ENCODE measurements at places on chromosomes 6 and 20. TPM values are rescaled to one million over a fixed set of nuclear protein-coding genes. Genes with fewer than 3 reads are reported as not detected.

DNA sequence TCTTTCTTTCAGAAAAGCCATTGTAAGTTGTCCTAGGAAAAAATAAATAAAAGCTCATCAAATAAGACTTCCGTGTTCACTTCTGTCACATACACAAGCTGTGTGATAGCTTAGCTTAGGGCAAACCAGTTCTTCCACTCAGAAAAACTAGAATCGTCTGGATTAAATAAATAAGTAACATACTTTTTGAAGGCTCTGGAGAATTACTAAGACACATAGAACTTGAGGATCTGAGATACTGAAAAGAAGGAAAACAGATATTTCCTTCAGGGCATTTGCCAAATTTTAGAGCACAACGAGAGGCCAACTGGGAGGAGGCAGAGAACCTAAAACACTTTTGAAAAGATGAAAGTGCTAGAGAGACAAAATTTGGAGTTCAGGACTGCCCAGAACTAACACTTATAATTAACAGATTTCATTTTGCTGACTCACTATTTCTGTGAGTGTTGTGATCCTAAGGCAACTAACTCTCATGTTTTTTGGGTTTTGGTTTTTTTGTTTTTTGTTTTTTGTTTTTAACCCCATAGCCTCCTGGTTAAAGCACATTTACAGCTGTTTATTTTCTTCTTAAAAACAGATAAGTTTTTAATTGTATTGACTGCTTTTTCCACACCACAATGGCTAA is 38.7 kb upstream of the THEMIS start:
- no peaks in the 10 kb centered on the region for H3K36me3 ChIP-seq
- H3K4me3 ChIP-seq: no peak overlapping the region
- no peaks in the 10 kb centered on the region for H3K4me1 ChIP-seq
- no peaks in the 10 kb centered on the region for H3K27me3 ChIP-seq

DNA sequence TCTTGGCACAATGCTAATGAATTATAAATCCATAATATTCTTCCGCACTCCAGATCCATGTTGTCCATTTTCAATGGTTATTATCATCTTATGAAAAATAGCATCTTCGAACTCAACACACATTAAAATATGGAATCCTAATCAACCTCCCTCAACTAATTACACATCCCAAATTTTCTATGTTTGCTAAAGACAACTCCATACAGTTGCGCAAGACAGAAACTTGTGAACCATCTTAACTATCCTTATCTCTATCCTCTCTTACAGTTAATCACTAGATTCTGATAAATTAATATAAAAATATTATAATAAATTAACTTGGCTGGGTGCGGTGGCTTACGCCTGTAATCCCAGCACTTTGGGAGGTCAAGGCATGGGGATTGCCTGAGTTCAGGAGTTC is 38.3 kb upstream of the TFAP2B start:
- no peak overlapping the region for H3K27ac ChIP-seq
- no peaks in the 10 kb centered on the region for H3K4me1 ChIP-seq
- no peak for DNase-seq
- no peaks in the 10 kb centered on the region for H3K27me3 ChIP-seq
- no peaks in the 10 kb centered on the region for H3K36me3 ChIP-seq
- no peak overlapping the region for H3K4me3 ChIP-seq

GRCh38 chr6:158057213-158057987 is 75.7 kb downstream of the SYNJ2 start:
- no peak overlapping the region for H3K27ac ChIP-seq
- no peak for DNase-seq
- H3K4me3 ChIP-seq: no peak overlapping the region
- H3K27me3 ChIP-seq: no peaks in the 10 kb centered on the region
- no peaks in the 10 kb centered on the region for H3K36me3 ChIP-seq

- H3K36me3 ChIP-seq: no peaks in the 10 kb centered on the region
- no peaks in the 10 kb centered on the region for H3K27me3 ChIP-seq
- no peak overlapping the region for H3K27ac ChIP-seq
- H3K4me3 ChIP-seq: no peak overlapping the region
These were observed 135.2 kb downstream of the DLL1 start for GRCh38 chr6:170155464-170156196.

GRCh38 chr6:116253188-116253504 is 729 bp downstream of the TSPYL4 start:
- peak overlapping the region; percentile 82 for H3K27ac ChIP-seq
- no peaks in the 10 kb centered on the region for H3K36me3 ChIP-seq
- DNase-seq: no peak
- peak overlapping the region; percentile 72 for H3K4me3 ChIP-seq

SLC13A3 gene
- not detected for total RNA-seq

FYN gene
- 81.2 TPM for total RNA-seq

CTNNBL1 gene
- 28.1 TPM for total RNA-seq

GRCh38 chr20:5511505-5511904 is 194.8 kb upstream of the PROKR2 start:
- H3K4me3 ChIP-seq: no peak overlapping the region
- no peaks in the 10 kb centered on the region for H3K36me3 ChIP-seq
- H3K4me1 ChIP-seq: no peaks in the 10 kb centered on the region
- H3K27ac ChIP-seq: no peak overlapping the region

DNA sequence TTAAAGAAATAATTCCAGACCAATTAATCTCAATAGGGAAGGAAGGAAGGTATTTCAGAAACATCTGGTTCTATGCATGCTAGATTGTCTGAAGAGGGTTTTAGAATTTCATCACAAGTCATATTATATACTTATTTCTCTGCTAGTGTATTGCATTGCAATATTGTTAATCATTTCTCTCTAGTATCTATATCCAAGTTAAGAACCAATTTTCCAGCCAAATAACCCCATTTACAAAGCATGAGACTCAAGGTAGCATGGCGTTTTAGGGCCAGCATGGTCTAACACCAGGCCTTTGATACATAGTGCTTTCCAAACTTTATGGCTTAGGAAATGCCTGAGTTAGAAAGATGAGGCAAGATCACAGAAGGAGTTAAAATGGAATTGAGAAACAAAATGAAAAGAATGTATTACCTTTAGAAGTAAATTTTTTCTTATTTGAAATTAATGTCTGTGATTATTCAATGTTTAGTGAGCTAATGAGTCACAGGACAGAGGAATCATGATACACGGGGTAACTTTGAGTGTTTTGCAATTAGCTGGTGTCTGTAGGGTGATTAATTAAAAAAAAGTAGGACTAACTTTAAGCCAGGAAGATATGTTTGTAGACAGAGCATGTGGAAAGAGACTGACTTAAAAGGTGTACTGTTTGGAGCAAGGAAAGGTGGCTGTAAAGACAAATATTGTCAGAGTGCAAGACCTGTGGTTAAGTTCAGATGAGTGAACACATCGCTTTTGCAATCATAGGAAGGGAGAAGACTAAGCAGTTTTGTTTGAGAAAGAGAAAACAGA is 1006.2 kb upstream of the CITED2 start:
- H3K27me3 ChIP-seq: no peaks in the 10 kb centered on the region
- no peaks in the 10 kb centered on the region for H3K4me1 ChIP-seq
- no peaks in the 10 kb centered on the region for H3K36me3 ChIP-seq
- no peak for DNase-seq
- no peak overlapping the region for H3K27ac ChIP-seq
- H3K4me3 ChIP-seq: no peak overlapping the region

C6orf141 gene
- total RNA-seq: not detected

PBOV1 gene
- not detected for total RNA-seq

GRCh38 chr6:20162515-20162914 is 49.8 kb downstream of the MBOAT1 start:
- DNase-seq: no peak
- peaks cover 6% of the 10 kb centered on the region for H3K36me3 ChIP-seq
- no peak overlapping the region for H3K27ac ChIP-seq
- no peaks in the 10 kb centered on the region for H3K27me3 ChIP-seq

DNA sequence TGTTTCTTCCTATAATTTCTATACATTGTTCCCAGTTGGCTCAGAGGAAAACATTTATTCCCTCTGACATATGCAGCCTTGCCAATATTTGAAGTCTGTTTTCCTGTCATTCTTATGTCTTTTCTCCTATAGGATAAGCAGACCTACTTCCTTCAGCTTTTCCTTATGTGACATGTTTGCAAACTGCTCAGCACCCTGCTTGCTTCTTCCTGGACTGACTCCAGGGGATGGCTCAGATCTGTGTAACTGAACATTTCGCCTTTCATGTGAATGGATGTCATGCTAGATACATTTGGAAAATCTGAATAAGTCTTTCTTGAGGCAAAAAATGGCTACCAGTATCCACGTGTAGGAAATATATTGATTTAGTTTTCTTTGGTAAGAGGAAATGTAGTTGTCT is 113.2 kb downstream of the CARMIL1 start:
- H3K4me3 ChIP-seq: no peak overlapping the region
- no peak overlapping the region for H3K27ac ChIP-seq
- H3K27me3 ChIP-seq: no peaks in the 10 kb centered on the region
- no peaks in the 10 kb centered on the region for H3K4me1 ChIP-seq

DNA sequence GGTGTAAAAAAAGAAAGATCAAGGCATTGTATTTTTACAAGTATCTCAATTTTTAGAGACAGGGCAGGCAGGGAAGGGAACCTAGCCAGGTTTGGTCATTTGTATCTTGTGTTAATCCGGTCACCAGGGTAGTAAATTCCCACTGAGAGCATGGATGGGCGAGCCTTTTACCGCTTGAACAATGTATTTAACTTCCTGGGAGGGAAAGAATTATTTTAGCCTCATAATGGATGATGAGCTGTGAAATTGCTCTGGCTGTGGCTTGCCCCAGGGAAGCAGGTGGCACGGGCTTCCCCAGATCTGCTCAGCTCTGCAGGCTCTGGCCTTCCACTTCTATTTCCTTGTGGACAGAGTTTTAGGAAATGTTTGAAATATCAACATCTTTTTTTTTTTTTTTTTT is 72.9 kb downstream of the TOX2 start:
- no peak overlapping the region for H3K27ac ChIP-seq
- H3K4me3 ChIP-seq: no peak overlapping the region
- H3K36me3 ChIP-seq: no peaks in the 10 kb centered on the region
- H3K4me1 ChIP-seq: no peaks in the 10 kb centered on the region

ID4 gene
- 7.6 TPM for total RNA-seq

SMPDL3A gene
- total RNA-seq: 641 TPM

DNA sequence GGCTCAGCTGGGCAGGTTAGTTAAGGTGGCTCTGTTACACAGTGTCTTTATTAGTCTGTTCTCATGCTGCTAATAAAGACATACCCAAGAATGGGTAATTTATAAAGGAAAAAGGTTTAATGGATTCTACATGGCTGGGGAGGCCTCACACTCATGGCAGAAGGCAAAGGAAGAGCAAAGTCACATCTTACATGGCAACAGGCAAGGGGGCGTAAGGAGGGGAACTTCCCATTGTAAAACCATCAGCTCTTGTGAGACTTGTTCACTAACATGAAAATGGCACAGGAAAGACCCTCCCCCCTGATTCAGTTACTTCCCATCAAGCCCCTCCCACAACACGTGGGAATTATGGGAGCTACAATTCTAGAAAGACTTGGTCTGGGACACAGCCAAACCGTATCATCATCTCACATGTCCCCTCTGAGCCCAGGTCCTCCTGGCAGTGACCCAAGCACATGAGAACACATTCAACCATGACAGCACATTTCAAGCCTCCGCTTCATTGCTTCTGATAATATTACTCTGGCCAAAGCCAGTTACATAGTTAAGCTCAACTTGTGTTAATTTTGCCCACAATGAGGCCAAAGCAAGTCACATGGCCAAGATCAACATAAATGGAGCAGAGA is 383.9 kb downstream of the PLCB1 start:
- DNase-seq: no peak
- H3K4me1 ChIP-seq: no peaks in the 10 kb centered on the region
- H3K27me3 ChIP-seq: no peaks in the 10 kb centered on the region
- H3K36me3 ChIP-seq: no peaks in the 10 kb centered on the region

GRCh38 chr20:60732322-60732721 is 519.7 kb upstream of the CDH4 start:
- no peaks in the 10 kb centered on the region for H3K27me3 ChIP-seq
- no peaks in the 10 kb centered on the region for H3K36me3 ChIP-seq
- H3K4me3 ChIP-seq: no peak overlapping the region
- no peak for DNase-seq
- no peak overlapping the region for H3K27ac ChIP-seq

GRCh38 chr6:18102783-18103509 is 19.5 kb downstream of the NHLRC1 start:
- no peak overlapping the region for H3K27ac ChIP-seq
- no peaks in the 10 kb centered on the region for H3K4me1 ChIP-seq
- DNase-seq: no peak
- no peaks in the 10 kb centered on the region for H3K27me3 ChIP-seq

LY6G6C gene
- not detected for total RNA-seq

EYA4 gene
- 0.19 TPM for total RNA-seq

GRCh38 chr6:67345946-67346345 is 1289.1 kb upstream of the ADGRB3 start:
- H3K36me3 ChIP-seq: no peaks in the 10 kb centered on the region
- no peaks in the 10 kb centered on the region for H3K27me3 ChIP-seq
- H3K27ac ChIP-seq: no peak overlapping the region
- H3K4me1 ChIP-seq: no peaks in the 10 kb centered on the region

BTN1A1 gene
- not detected for total RNA-seq

GRCh38 chr6:143698759-143699429 is 21.1 kb downstream of the PHACTR2 start:
- no peaks in the 10 kb centered on the region for H3K4me1 ChIP-seq
- no peaks in the 10 kb centered on the region for H3K36me3 ChIP-seq
- DNase-seq: no peak

POPDC3 gene
- total RNA-seq: not detected

CCN5 gene
- 8.0 TPM for total RNA-seq

- no peaks in the 10 kb centered on the region for H3K36me3 ChIP-seq
- no peaks in the 10 kb centered on the region for H3K27me3 ChIP-seq
- no peaks in the 10 kb centered on the region for H3K4me1 ChIP-seq
- H3K4me3 ChIP-seq: no peak overlapping the region
- H3K27ac ChIP-seq: no peak overlapping the region
- DNase-seq: no peak
These were observed 2.0 kb downstream of the XKR7 start for GRCh38 chr20:31969991-31970390.

- peak; percentile 64 for DNase-seq
- H3K36me3 ChIP-seq: no peaks in the 10 kb centered on the region
- peak overlapping the region; percentile 51 for H3K4me3 ChIP-seq
- H3K4me1 ChIP-seq: no peaks in the 10 kb centered on the region
These were observed 2.5 kb upstream of the TFAP2B start for GRCh38 chr6:50816115-50816675.

GRCh38 chr6:88813045-88813444 is 150.4 kb downstream of the RNGTT start:
- H3K27ac ChIP-seq: no peak overlapping the region
- H3K4me1 ChIP-seq: no peaks in the 10 kb centered on the region
- no peaks in the 10 kb centered on the region for H3K27me3 ChIP-seq
- H3K36me3 ChIP-seq: no peaks in the 10 kb centered on the region
- DNase-seq: no peak
- no peak overlapping the region for H3K4me3 ChIP-seq

- H3K36me3 ChIP-seq: no peaks in the 10 kb centered on the region
- H3K4me1 ChIP-seq: no peaks in the 10 kb centered on the region
- H3K4me3 ChIP-seq: no peak overlapping the region
These were observed 118.7 kb downstream of the NFATC2 start for GRCh38 chr20:51423810-51424209.

- no peaks in the 10 kb centered on the region for H3K4me1 ChIP-seq
- H3K36me3 ChIP-seq: no peaks in the 10 kb centered on the region
- H3K27ac ChIP-seq: no peak overlapping the region
- no peak overlapping the region for H3K4me3 ChIP-seq
These were observed 233.4 kb downstream of the CD109 start for GRCh38 chr6:73929405-73929804.

IL20RA gene
- not detected for total RNA-seq
